Breast epithelium (tissue), 4 donors: ENCODE measurements at places on chromosomes 4 and X. TPM values are rescaled to one million over a fixed set of nuclear protein-coding genes. Genes with fewer than 3 reads are reported as not detected.

The VEGFC gene
- total RNA-seq: 11.2 TPM

The HDAC6 gene
- total RNA-seq: 78.2 TPM

The FAM9B gene
- not detected for total RNA-seq

GRCh38 chr4:138627096-138627495, 384.9 kb upstream of the SLC7A11 start:
- DNase-seq: no peak

GRCh38 chrX:38982370-38982769, 181.1 kb downstream of the MID1IP1 start:
- no peak for DNase-seq

GRCh38 chr4:90580326-90580725, 453.1 kb downstream of the CCSER1 start:
- no peak for DNase-seq

- DNase-seq: no peak
Observed at GRCh38 chr4:4950561-4951290, 68.5 kb downstream of the CYTL1 start.

DNA sequence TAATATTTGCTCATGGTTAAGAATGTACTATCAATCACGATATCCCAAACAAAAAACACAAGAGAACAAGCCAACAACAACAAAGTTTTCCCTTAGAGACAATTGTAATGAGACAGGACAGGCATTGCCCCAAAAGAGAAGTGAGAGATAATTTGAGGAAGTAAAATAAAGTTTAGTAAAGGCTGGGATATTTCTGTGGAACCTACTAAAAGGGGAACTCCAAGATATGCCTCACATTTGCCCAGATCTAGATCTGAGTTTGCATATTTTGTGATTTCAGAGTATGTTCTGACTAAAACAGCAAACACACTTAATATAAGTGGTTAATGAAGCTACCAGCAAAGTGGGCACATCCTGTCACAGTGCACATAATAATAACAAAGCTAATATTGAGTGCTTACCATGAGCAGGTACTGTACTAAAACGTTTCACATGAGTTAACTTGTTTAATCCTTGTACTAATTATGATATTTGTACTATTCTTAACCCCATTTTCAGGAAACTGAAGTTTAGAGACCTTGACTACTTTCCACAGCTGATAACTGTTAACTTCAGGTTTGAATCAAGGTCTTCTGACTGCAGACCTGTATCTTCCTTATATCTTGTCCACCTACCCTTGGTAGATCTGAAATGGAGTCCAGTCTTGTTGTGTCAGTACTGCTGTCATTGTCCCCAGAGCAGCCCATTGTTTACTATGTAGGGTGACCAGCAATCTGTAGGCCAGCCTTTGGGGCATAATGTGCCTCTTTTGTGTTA, 26.0 kb upstream of the BMP2K start:
- no peak for DNase-seq

DNA sequence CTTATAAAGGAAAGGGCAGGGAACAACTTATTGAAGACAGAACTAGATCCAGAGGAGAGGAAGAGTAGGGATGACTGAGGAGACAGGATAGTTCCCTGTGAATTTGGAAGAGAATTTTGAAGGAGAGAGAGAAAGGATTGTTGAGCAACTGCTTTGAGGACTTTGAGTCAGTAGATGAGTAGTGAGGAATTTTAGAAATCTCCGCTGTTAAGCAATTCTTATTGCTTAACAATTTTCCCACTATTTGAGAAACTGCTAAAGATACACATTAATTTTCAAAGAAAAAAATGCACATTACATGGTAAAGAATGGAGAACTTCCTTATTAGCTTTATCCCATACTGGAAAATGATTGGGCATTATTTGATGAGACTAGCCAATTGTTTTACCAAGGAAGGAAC, 116.3 kb upstream of the NRK start:
- DNase-seq: no peak

DNA sequence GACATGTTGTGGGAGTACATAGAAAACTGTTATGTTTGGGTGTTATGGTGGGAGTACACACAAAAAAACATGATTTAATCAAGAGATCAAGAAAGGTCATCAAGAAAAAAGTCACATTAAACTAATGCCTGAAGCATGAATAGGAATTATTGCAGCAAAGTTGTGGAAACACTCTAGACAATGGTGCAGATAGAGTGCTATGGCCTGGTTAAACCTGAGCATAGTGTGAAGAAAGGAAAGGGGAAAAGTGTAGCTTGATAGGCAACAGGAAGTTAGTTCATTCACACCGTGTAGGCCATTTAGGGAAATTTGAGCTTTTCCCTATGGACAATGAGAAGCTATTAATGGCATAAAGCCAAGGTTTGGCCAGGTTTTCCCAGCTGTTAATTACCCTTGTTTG, 162.1 kb upstream of the EMCN start:
- DNase-seq: no peak

GRCh38 chr4:173924561-173924960, 358.9 kb downstream of the FBXO8 start:
- DNase-seq: no peak

GRCh38 chr4:158767451-158767850, 1.4 kb upstream of the FNIP2 start:
- no peak for DNase-seq
